ENCODE measurements at places on chromosomes 1 and 21. TPM values are rescaled to one million over a fixed set of nuclear protein-coding genes. Genes with fewer than 3 reads are reported as not detected.
A peak's percentile ranks its signal among the peaks of the same experiment; 100 is the strongest.

FH gene
- 75.1 TPM for total RNA-seq

SLC9C2 gene
- not detected for total RNA-seq

LCE1F gene
- total RNA-seq: not detected

CFAP74 gene
- not detected for total RNA-seq

VASH2 gene
- total RNA-seq: 0.63 TPM

OR2T35 gene
- not detected for total RNA-seq

PPP1R8 gene
- total RNA-seq: 45.4 TPM

FCN3 gene
- not detected for total RNA-seq

VHLL gene
- total RNA-seq: not detected

CELA2A gene
- not detected for total RNA-seq

IVL gene
- total RNA-seq: 0.35 TPM

KIAA0319L gene
- 45.7 TPM for total RNA-seq

SAMD13 gene
- total RNA-seq: 0.94 TPM

CDC42BPA gene
- 15.6 TPM for total RNA-seq

CDA gene
- 6.0 TPM for total RNA-seq

CCDC24 gene
- total RNA-seq: 7.3 TPM

SIKE1 gene
- 56.6 TPM for total RNA-seq

DNA sequence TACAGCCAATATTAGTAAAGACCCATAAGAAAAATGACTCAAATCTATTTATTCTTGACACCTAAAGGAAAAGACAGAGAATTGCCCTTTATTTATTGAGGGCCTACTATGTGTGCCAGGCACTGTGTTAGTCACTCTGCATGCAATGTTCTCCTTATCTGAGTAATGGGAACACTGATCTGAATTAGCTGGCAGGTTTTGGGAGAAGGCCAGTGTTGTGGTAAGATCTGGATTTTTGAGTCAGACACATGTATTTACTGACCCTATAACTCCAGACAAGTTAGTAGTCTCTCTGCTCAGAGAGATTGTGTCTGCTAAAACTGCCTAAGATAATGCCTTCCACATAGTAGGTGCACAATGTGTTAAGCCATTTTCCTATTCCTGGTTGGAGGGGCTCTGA is 17.3 kb downstream of the LCE4A start:
- no peak for DNase-seq

- no peak for DNase-seq
Observed at GRCh38 chr1:19651141-19651737, 7.1 kb downstream of the NBL1 start.

DNA sequence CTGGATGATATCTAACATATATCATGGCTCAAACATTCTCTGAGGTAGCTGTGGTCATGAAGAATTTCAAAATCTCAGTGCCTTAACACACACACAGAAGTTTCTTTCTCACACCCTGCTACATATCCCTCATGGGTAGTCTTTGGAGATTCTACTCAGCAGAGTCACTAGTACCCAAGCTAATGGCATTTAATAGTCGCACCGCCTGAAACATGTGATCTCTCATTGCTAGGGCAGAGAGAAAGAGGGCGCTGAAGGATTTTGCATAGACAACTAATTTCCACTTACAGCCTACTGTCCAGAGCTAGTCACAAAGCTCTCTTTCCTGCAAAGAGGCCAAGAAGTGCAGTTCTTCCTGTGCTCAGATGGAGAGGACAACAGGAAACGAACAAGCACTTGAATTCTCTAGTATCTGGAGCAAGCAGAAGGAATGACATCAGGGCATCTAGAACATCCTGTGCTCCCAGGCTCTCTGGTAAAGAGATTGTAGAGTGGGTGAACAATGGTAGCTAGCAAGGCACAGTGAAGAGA is 183.4 kb upstream of the PTBP2 start:
- DNase-seq: no peak

DNA sequence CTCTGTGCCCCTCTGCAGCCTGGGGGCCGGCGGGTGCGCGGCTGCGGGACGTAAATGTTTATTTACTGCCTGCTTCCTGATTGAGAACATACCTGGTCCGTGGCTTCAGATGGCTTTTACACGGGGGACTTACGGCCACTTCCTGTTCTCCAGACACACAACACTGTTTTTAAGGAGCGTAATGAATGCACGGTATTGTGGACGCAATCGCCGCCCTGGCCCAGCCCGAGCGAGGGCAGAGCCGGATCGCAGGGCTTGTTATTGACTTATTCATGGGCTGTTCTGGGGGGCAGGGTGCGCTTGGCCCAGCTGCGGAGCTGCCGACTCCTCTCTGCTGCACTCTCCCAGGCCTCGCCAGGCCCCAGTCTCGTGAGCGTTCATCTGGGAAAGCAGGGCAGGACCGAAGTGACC is 52.8 kb upstream of the ACTRT2 start:
- DNase-seq: no peak

- DNase-seq: no peak
Observed at GRCh38 chr21:33963848-33964555, 48.4 kb upstream of the ATP5PO start.

DNA sequence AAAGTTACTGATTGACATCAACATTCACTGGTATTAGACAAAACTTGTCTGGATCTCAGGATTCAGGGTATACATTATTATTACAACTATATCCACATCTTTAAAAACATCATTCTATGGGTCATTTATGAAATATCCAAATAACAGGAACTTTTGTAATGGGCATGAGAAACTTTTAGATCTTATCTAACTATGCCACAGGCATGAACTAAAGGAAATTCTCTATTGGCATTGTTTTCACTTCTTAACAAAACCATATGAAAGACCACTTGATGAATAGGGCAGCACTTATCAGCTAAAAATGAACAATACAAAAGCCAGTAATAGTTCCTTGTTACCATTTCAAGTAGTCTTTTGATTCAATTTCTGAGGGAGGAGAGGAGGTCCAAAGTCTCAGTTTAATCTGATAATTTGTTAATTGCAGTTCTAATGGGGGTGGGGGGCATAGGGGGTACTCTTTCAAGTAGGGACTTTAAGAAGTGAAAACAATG is 30.8 kb upstream of the CPLANE2 start:
- DNase-seq: no peak

DNA sequence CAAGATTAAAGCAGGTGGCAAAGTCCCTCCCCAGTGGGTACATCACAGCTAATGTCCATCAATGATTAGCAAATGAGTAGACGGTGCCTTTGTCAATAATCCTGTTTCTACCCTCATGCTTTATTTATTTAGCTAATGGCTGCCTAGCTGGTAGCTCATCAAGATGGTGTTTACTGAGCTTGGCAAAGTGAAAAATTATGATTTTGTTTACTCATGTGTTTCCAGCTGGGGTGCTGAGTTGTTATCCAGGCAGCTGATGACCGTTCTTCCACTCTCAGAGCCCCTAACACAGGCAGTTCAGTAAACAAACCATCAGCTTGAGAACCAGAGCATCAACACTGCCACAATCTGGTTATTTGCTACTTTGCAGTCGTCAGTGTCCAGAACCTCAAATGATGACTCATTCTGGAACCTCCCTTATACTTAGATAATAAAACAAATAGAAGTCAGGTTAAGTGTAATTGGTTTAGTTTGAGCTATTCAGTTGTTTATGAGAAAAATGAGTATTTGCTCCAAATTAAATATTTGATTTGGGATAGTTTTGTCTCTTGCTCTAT is 163.9 kb downstream of the ST6GALNAC5 start:
- peak; percentile 32 for DNase-seq

- DNase-seq: no peak
Observed at GRCh38 chr1:167705250-167705649, 16.5 kb upstream of the MPZL1 start.

DNA sequence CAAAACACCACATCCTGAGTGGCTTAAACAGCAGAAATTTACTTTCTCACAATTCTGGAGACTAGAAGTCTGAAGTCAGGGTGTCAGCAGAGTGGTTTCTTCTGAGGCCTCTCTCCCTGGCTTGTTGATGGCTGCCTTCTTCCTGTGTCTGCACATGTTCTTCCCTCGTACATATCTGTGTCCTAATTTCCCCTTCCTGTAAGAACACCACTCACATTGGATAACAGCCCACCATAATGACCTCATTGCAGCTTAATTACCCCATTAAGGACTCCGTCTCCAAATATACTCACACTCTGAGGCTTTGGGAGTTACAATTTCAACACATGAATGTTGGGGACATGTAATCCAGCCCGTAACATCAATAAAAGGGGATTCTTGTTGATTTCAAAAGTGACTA is 23.4 kb downstream of the C8A start:
- no peak for DNase-seq

DNA sequence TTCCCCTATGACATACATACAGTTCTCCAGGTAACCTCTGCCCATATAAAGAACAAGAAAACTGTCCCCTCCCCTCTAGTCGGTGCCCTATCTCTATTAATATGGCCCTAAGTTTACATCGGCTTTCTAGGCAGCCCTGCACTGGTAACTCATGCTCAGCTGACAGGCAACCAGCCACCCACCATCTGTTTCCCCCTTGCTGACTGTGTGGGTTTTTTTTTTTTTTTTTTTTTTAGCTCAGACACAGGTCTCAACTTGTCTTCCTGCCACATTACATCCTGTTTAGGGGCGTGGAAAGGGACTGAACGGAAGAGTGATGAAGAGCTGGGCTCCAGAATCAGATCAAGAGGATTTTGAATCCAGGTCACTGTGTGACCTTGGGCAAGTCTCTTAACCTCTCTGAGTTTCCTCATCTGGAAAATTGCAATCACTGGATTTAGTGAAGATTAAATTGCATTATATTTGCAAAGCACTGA is 14.0 kb downstream of the LAPTM5 start:
- no peak for DNase-seq

DNA sequence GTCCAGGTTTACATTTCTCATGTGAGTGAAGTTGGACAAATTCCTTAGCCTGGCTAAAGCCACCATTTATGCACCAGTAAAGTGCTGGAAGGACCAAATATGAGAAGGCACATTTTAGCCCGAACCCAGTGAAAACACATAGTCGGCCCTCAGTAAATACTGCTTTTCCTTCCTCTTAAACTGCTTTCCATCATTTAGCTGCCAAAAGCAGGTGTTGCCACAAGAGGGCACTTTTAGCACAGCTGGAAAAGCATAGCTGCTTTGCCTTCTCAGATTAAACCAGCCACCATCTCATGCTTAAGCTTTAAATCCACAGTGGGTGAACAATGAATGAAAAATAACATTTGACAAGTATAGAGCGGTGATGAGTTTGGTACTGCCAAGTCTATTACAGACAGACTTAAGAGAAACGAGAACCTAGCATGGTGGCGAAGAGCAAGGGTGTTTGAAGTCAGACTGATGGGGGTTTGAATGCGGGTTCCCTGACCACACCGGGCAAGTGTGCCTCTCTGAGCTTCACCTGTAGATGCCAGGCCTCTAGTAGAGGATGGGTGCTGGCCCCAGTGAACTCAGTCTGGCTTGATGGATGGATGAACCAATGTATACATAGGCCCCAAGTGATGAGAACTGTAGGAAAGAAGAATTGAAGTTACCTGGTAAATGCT is 57.8 kb downstream of the SLC35D1 start:
- DNase-seq: no peak

DNA sequence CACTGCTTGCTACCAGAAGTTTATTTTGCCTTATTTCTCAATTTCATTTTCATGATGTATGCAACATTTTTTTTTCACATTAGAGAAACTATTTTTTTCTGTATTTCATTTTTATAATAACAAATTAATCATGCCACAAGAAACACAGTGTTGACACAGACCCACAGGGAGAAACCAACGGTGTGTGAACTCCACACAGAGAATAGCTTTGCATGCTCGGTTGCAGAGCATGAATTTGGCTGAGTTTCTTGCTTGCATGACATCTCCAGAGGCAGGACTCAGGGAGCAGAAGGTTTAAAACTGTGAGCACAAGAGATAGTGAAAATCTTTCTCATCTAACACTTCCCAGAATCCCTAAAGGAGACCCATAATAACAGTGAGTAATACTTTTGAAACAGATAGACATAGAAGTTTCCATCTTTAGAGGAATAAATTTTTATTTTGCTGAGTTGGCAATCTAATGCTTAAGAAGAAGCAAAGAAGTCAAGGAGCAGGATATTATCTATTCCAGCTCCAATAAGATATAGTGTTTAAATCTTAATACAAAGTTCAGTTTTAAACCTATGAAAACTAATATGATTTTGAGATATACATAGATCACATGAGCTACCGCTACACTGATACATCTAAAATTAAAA is 890.9 kb downstream of the MRPL39 start:
- peak; percentile 41 for DNase-seq

GRCh38 chr1:245599371-245600174 is 444.8 kb downstream of the KIF26B start:
- DNase-seq: no peak

DNA sequence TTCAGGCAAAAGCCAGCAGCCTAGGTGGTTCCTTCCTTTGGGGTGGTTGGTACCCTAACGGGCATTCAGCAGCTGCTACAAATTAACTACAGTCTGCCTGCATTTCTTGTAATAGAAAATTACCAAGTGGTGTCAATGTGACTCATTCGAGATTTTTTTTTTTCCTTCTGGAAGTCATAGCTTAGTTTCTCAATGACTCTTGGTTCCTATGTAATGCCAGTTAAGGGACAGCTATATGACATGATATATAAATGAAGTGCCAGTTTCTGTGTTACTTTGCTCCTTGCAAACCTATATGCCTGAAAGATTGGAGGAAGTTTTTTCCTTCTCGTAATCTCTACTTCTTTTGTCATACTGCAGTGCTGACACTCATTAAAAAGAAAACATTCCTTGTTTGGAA is 2.6 kb downstream of the MGST3 start:
- peak; percentile 44 for DNase-seq

DNA sequence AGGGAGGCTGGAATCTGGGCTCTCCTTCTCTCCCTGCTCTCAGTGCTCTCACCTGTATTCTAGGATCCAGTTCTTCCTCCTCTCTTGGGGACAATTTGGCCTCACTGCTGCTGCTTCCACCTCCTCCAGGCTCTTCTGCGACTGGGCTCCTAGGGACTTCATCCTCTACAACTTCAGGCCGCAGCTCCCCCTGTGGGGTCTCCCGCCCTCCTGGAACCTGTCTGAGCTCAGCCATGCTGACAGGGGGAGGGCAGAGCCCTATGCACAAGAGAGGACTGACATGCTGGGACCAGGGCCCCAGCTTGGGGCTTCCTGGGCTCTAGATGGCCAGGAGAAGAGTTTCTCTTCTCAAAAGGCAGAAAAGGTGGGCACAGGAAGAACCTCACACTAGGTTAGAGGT is 1.0 kb downstream of the SH3BP5L start:
- no peak for DNase-seq

DNA sequence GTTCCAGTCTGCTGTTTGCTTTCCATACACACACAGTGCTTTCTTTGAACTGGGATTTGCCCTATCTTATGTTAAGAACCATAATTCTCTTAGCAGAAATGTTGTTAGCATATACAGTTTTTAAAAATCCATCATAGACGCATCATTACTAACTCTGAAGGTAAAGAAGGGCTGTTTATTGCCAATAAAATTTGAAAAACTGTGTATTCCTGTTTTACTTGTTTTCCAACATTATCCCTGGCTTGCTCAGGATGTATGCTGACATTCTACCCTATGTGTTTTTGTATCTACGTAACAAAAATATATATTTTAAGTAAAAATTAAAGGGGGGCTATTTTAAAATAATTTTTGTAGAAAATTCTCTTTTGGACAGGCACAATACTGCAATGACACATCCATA is 857.2 kb downstream of the BRINP3 start:
- no peak for DNase-seq

GRCh38 chr21:16330908-16331268 is 601.1 kb downstream of the USP25 start:
- no peak for DNase-seq
